CD4-positive, alpha-beta T cell treated with Interleukin-1 beta for 1 hour (primary cell): ENCODE measurements at places on chromosomes 4 and X.

DNA sequence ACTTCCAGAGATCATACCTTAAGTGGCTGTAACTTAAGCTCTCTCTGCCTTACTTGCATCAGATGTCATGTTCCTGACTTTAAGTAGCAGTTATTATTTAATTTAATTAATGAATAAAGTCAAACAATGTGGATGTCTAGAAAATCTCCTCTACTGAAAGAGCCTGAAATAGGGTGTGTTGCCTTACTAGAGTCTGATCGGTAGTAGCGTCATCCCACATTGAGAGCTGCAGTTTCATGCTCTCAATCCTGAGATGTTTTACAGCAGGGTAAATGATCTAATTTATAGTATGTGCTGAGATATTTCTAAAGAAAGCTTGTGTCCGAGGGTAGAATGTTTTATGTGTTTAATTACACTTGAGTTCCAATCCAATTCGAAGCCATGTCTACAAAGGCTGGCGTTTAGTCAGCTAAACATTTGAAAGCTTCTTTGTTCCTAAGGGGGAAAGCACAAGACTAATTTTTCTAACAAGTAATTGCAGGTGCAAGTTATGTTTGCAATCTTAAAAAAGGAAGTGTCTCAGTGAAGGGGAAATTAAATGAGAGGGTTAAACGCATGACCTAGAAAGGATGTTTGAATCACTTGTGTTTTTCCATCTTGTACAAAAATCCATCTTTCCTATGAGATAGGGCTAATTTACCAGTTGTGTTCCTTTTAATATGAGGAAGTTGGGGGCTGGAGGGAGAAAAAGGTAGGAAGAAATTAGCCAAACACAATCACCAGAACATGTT is 391.0 kb upstream of the MAGEB2 start:
- no peak for DNase-seq

DNA sequence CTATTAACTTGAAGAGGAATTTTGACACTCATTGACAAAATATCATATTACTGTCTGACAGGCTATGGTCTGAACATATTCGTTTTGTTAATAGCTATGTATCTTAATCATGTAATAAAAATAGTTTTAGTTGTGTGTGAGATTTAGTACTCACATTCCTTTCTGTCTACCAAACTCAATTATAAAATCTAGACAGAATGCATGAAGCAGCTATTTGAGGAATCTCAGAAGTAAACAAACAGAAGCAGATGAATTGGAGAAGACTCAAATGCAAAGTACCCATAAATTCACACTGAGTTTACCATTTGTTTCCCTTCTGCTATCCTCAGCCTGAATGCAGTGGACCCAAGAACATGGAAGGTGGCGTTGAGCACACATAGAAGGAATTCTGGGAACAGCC is 841.6 kb upstream of the AADAT start:
- no peak for DNase-seq

- DNase-seq = no peak
These were observed 11.8 kb downstream of the RBM47 start for GRCh38 chr4:40617872-40618271.

DNA sequence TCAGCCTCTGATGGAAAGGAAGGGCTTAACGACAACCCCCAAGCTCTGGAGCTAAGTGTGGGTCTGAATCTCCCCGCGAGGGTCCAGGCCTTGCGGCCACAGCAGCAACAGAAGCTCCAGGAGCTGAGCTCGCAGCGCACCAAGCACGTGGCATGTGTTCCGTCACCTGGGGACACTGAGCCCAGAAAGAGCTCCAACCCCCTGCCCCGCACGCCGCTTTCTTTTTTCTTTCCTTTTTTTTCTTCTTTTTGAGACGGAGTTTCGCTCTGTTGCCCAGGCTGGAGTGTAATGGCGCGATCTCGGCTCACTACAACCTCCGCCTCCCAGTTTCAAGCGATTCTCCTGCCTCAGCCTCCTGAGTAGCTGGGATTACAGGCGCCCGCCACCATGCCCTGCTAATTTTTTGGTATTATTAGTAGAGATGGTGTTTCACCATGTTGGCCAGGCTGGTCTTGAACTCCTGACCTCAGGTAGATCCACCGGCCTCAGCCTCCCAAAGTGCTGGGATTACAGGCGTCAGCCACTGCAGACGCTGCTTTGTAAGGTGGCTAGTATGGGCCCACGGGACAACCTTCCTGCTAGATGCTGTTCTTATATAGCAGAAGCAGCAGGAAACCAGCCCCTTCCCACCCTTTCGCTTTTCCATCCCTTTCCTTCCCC is 685 bp upstream of the TNIP2 start:
- DNase-seq = no peak

DNA sequence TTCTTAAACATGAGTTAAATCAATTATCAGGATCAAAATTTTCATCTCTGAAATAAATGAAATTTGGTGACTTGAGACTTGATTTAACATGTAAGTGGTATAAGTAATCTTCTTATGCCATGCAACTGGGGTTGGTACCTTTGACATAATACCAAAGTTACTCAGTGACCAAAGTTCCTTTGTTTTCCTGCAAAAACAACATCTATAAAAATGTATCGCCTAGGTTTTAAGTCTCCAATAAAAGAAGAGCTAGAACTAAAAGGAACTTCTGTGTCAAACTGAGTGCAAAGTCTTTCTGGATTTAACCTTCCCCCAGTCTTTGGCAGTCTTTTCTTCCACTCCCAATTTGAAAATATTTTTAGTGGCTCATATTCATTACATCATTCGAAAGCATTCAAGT is 27.6 kb downstream of the NAF1 start:
- DNase-seq = no peak

GRCh38 chr4:39933671-39934590 is 43.8 kb downstream of the PDS5A start:
- DNase-seq = no peak

DNA sequence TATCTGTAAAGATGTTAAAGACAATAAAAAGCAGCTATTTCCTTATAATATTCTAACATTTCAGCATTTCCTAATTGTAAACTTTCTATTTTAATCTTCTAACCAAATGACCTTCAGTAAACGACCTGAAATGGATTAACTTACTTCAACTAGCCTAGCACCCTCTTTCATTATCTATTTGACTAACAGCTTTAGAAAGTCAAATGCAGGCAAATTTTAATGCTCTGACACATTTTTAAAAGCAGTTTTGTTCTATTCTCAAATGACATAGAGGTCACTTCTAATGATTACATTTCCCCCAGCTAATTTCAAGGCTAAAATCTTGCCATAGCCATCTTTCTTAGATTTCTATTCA is 41.9 kb downstream of the SLC7A11 start:
- DNase-seq = no peak
